ENCODE measurements at places on chromosomes 13 and 19. TPM values are rescaled to one million over a fixed set of nuclear protein-coding genes. Genes with fewer than 3 reads are reported as not detected.

DNA sequence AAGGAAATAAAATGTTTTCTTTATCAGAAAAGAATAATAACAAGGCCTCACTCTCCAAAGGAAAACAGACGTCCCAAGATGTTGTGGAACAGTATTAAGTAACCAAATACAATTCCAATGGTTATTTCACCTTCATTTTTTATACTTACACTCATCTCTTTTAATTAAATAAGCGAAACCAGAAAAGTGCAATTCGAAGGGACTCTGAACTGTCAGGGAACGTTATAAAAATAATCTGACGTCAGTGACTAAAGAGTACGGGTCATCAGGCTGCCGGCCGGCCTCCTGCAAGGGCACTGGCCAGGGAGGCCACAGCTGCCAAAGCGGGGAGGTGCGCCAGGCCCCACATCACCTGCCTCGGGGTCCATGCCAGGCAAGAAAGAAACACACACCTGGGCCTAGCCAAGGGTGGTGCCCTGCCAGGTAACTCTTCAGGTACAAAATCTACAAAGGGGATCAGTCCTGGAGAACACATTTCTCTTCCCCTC, 61.2 kb downstream of the CDADC1 start:
- no peak for DNase-seq

DNA sequence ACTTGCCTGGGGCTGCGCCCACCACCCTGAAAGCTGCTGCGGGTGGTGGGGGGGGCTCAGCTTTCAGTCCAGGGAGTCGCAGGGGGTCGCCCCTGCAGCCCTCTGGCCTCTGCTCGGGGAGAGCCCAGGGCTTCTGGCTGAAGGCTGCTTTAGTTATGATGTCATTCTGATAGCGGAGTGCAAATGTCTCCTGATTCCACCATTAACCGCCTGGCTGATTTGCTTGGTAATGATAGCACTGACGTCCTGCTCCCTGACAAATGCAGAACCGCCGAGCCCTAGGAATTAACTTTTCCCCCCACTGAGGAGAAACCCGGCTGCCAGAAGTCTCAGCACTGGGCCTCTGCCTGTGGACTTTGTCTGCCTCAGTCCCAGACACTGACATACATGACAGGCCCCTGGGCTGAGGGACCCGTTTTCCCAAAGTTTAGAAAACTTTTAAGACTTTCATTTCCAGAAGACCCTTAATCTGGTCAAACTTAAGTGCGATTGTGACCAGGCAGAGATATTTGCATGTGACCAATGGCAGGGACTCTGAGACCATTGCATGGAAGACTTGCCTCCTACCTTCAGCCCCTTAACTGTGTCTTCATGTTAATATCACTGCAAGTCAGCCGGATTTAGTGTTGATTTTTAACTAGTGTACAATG, 142.5 kb upstream of the ZNF536 start:
- no peak for DNase-seq

DNA sequence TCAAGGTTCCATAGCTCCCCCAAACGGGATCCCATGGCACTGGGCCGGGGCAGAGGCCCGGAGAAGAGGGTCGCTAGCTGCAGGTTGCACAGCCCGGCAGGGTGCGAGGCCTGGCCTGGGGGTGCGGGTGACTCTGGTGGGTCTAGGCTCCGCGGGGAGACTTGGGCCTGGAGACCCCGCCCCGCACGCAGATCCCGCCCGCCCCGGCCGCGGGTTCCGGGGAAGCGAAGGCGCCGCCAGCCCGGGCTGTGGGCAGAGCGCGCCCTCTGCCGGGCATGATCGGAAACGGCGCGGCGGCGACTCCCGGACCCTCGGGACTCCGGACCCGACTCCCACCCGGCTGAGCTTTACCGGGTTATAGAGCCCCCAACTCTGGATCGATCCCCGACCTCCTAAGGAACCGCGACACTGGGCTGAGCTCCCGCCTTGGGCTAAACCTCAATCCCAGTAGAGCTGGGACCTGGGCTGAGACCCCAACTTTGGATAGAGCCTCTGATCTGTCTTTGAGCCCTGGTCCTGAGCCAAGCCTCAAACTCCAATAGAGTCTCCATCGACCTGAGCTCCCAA, 3.1 kb upstream of the TNFAIP8L1 start:
- DNase-seq: no peak

DNA sequence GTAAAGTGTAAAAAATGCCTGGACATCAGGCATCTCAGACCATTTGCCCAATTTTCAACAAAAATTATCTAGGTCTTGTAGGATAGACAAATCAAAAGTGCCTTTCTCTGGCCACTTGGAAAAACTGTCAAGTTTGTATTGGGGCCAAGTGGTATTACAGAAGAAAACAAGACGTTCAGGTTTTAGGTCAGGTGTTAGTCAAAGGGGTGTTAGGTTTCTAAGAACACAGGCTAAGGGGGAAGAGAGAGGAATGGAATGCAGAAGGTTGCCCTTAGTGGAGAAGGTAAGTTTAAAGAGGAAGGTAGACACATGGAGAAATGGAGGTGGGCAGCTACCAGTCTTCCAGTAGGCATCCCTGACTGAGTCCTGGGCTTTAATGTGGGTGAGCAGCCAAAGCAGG, 19.9 kb upstream of the ZNF561 start:
- DNase-seq: no peak

- DNase-seq: no peak
These were observed 371.3 kb downstream of the SLC7A1 start for GRCh38 chr13:29224206-29224605.

- no peak for DNase-seq
These were observed 82.8 kb upstream of the ZNF254 start for GRCh38 chr19:24004166-24004565.

DNA sequence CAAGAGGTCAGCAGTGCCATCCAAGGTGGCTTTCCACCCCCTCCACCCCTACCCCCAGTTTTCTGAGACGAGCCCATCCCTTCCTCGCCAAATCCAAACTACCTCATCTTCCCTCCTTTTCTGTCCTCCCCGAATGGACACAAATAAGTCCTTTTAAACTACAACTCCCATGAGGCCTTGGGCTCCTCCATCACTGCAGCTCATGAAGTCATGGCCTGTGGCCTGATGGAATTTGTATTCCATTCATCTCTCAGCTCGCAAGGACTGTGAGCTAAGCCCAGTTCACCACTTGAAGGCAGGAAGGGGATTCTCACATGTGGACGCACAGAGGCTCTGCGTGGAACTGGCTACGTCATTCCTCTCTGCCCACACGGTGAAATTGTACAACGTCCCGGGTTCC, 12.5 kb downstream of the PTPRH start:
- no peak for DNase-seq

- DNase-seq: no peak
These were observed 29.2 kb downstream of the TMTC4 start for GRCh38 chr13:100645382-100645781.

DNA sequence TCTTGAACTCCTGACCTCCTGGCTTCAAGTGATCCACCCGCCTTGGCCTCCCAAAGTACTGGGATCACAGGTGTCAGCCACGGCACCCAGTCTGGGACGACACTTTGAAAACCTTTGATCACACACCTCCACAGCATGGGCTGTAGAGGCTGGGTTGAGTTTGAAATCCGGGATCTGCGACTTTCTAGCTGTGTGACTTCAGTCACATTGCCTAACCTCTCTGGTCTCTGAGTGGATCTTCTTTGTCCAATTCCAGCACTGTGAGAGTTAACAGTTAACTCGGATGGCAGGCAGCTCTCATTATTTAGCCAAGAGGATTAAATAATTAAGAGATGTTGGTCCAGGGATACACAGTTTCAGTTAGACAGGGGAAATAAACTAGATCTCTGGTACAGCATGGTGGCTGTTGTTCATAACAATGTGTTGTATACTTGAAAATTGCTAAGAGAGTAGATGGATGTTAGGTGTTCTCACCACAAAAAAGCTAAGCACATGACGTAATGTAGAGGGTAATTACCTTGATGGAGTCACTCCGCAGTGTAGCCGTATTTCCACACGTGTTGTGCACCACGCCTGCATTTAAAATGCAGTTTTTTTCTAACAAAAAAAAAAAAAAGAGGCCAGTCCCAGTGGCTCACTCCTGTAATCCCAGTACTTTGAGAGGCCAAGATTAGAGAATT, 1.9 kb downstream of the GALP start:
- DNase-seq: no peak

- no peak for DNase-seq
These were observed 33.4 kb upstream of the FRY start for GRCh38 chr13:31998131-31998530.

GRCh38 chr19:10918359-10918758, 10.1 kb downstream of the YIPF2 start:
- no peak for DNase-seq

DNA sequence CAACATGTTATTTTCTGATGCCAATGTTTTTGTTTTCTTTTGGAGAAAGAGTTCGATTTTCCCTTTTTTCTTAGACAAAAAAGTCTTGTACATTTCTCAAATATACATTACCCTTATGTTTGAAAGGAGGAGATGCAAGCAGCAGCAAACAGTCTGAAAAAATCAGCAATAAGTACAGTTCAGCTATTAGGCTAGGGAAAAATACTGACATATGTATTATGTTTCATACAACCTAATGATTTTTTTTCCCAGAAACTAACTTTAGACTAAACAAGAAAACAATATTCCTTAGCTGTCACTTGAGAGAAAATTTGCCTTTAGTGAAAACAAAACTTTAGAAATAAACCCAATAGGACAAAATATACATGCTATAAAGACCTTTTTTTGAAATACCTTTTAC, 1223.5 kb downstream of the SLITRK1 start:
- DNase-seq: no peak

DNA sequence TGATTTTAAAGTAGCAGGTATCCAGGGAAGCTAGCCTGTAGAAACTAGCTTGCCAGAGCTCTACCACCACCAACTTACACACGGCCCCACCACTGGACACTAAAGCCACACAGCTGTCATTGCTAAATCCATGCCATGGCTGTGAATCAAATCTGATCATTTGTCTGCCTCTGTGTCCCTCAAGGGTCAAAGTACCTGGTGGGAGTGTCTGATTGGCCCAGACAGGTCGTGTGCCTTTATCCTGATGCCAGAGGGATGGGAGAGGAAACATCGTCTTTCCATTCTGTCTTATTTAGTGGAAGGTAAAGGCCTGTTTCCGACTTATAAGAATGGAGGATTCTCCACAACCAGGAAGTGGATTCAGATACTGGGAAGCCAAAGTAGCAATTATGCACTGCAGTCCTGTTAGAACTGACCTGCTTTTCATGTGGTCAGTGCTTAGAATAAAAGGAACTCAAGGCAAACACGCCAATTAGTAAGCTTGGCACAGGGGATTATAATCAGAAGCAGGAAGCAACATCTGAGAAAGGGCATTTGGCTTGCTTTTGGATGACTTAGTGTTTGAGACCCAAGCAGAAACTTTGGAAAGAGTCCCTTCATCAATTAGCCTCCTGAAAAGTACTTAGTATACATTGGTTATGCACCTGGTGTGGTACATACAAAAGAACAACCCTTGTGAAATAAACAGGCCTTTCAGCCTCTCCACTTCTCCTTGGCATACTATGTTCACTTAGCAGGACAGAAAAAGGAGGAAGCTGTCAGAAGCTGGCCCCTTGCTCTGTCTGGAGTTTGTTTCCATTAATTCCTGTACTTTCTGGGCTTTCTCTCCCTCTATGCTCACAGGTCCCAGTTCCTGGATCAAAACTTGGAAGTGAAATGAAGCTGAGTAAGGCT, 192.4 kb downstream of the NUFIP1 start:
- DNase-seq: no peak

DNA sequence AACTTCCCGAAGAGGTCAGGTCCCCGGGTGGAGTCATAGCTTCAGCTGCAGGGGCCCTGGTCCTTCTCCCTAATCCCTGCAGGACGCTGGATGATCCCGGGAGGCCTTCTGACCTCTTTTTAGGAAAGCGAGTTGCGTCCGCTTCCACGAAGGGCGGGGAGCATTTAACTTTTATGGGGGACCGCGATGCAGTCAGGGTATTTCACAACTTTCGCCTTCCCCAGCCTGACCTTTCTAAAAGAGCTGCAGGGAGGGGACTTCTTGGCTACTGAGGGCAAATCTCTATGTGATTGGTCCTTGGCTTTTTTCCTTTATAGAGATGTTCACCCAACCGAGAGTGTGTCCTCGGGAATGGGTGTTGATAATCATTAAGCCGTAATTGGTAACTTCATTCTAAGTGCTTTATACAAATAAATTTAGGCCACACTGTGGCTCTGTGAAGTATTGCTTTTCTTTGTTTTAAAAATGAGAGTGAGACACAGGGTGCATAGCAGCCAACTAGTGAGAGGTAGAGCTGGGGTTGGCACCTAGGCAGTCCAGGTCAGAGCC, 778 bp downstream of the ZNF230 start:
- no peak for DNase-seq

- no peak for DNase-seq
These were observed 25.4 kb upstream of the GPR12 start for GRCh38 chr13:26785838-26786630.

- no peak for DNase-seq
These were observed 17.8 kb downstream of the KCTD12 start for GRCh38 chr13:76868371-76868770.

GRCh38 chr13:23889615-23890607, 711 bp upstream of the MIPEP start:
- no peak for DNase-seq

- no peak for DNase-seq
These were observed 70.5 kb downstream of the IRS2 start for GRCh38 chr13:109715902-109716301.

DNA sequence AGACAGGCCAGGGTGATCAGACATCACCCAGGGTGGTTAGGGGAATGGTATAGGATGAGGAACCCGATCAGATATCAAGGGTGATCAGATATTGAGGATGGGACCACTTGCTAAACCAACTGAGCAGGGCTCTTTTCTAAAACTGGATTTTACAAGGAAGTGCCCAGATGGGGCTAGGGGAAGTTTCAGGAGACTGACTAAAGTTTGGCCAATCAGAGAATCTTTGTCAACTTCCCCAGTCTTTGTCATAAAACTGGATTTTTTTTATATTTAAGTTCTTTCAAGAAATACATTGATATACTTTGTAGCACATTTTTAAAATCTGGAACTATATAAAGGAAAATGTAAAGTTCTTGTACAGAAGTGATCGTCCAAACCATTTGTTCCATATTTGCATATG, 30.5 kb upstream of the DLEU7 start:
- no peak for DNase-seq

- no peak for DNase-seq
These were observed 120.9 kb downstream of the ZDHHC20 start for GRCh38 chr13:21338156-21338555.

DKKL1 gene
- polyA plus RNA-seq: 2.4 TPM

APOC4 gene
- not detected for polyA plus RNA-seq

ZNF700 gene
- 7.0 TPM for polyA plus RNA-seq

ZNF534 gene
- 0.81 TPM for polyA plus RNA-seq

WDR87 gene
- 0.19 TPM for polyA plus RNA-seq

BEST2 gene
- polyA plus RNA-seq: not detected

NFKBIB gene
- polyA plus RNA-seq: 9.6 TPM

JOSD2 gene
- polyA plus RNA-seq: 24.6 TPM

C1QTNF9B gene
- polyA plus RNA-seq: 2.0 TPM

ATP4B gene
- 0.09 TPM for polyA plus RNA-seq

GNA15 gene
- polyA plus RNA-seq: 1.6 TPM

COL4A1 gene
- 566 TPM for polyA plus RNA-seq

ELANE gene
- 0.40 TPM for polyA plus RNA-seq

PRR19 gene
- 0.49 TPM for polyA plus RNA-seq

FGF21 gene
- not detected for polyA plus RNA-seq
